ENCODE measurements at places on chromosomes 4 and X.

DNA sequence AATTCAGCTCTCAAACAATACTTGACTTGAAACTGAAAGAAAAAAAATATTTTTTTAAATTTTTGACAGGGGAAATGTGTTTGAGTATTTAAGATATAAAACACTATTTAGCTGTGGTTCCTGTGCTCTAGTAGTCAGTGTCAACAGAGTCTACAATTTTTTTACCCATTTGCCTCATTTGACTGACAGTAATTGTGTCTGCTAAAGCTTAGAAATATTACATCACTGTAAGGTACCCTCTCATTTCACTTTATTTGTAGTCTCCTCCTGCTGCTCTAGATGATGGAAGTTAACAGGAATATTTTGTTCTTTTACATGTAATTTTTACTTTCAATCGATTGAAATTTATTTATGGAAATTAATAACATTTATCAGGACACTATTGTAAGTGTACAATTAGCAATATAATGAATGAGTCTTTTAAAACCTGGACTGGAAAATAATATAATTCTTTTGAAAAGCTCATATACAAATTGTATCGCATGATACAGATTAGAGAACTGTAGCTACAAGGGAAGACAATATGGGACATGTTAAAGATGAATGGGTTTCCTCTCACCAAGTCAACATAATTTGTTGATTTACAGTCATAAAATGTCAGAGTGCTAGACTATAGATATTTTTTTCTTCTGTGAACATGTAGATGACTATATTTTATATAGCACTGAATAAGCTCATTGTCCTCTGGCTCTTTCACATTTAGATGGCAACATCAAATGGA lies 1186.5 kb upstream of the ADGRL3 start:
- H3K27me3 ChIP-seq = no peaks in the 10 kb centered on the region
- H3K4me1 ChIP-seq = no peaks in the 10 kb centered on the region
- no peak overlapping the region for H3K4me3 ChIP-seq
- H3K36me3 ChIP-seq = no peaks in the 10 kb centered on the region

DNA sequence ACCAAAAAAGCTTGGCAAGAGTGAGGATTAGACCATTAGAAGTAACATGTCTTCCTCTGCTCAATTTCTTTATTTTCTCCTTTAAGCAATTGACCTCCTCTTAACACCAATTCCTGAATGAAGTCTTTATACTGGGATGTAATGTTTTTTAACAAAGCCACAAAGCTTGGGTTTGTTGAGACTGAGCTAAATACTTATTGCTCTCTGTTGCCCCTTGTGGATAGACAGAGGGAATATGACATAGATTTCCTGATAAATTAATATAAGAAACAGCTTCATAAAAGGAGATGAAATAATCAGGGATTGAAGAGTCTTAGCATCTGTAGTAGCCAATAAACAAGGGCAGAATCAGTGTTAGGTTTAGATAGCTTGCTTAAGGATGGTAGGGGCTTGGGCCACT lies 57.6 kb downstream of the CCDC160 start:
- no peaks in the 10 kb centered on the region for H3K36me3 ChIP-seq
- no peak overlapping the region for H3K27ac ChIP-seq
- H3K4me1 ChIP-seq = no peaks in the 10 kb centered on the region
- no peak for DNase-seq
- H3K27me3 ChIP-seq = no peaks in the 10 kb centered on the region

DNA sequence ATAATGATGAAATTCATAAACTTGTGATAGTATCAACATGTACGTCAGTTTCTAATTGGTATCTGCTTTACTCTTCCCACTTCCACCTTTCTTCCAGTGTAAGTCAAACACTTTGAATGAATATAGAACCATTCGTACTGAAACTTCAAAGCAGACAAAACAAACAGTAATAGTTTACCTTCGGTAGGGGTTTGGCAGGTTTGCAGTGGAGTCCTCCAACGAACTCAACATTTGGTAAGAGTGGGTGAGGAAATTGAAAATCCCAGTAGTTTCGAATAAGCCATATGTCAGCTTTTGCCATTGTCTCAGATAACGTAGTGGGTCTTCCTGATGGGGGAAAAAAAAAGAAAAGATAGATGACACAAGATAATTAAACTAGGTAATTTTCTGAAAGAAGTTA lies 2.2 kb downstream of the UGT2B4 start:
- H3K4me3 ChIP-seq = no peak overlapping the region
- no peak for DNase-seq
- no peaks in the 10 kb centered on the region for H3K27me3 ChIP-seq
- H3K4me1 ChIP-seq = no peaks in the 10 kb centered on the region
- H3K27ac ChIP-seq = no peak overlapping the region
- H3K36me3 ChIP-seq = no peaks in the 10 kb centered on the region

DNA sequence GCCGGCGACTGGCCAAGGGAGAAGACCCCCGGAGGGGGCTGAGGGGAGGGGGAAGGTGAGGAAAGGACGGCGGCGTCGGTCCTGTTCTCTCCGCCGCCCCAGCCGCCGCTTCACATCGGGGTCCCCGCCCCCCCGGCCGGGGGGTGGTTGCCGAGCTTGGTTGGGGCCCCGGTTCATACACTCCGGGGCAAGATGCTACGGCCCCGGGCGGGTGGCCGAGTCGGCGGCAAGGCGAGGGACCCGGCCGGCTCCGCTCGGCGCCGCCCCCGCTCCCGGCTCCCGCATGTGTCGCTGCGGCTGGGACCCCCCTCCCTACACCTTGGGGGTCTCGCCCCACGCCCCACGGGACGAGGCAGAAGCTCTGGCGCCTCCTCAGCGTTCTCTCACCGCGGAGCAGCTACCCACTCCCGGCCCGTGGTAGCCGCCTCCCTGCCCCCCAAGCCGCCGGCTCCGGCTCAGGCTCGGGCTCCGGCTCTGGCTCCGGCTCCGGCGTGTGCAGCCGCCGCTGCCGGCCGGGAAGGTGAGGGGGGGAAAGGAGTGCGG lies 461 bp downstream of the FBXW7 start:
- peaks cover 45% of the 10 kb centered on the region for H3K4me1 ChIP-seq
- H3K4me3 ChIP-seq = peak overlapping the region; percentile 92
- no peaks in the 10 kb centered on the region for H3K27me3 ChIP-seq
- no peaks in the 10 kb centered on the region for H3K36me3 ChIP-seq
- DNase-seq = no peak

DNA sequence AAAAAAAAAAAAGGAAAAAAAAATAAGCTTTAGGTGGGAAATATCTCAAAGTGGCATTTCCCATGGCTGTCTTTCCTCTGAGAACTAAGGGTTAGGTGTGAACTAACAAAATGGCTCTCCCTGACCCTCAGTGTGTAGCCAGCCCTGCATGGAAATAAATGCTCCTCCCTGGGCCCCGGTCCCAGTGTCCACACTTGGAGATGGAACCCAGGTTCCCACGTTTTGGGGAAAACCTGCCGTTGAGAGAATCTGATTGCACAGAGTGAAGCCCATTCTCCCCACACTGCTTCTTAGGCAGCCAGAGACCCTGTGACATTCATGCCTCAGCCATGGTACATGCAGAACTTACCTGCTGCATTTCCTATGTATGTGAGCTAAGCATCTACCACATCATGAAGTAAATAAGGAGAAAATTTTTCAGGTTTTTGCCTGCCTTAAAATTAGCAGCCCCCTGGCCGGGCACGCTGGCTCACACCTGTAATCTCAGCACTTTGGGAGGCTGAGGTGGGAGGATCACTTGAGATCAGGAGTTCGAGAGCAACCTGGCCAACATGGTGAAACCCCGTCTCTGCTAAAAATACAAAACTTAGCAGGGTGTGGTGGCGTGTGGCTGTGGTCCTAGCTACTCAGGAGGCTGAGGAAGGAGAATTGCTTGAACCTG lies 34.5 kb downstream of the HTT-AS start:
- no peaks in the 10 kb centered on the region for H3K27me3 ChIP-seq
- no peak overlapping the region for H3K4me3 ChIP-seq
- DNase-seq = no peak
- peaks cover 5% of the 10 kb centered on the region for H3K4me1 ChIP-seq

DNA sequence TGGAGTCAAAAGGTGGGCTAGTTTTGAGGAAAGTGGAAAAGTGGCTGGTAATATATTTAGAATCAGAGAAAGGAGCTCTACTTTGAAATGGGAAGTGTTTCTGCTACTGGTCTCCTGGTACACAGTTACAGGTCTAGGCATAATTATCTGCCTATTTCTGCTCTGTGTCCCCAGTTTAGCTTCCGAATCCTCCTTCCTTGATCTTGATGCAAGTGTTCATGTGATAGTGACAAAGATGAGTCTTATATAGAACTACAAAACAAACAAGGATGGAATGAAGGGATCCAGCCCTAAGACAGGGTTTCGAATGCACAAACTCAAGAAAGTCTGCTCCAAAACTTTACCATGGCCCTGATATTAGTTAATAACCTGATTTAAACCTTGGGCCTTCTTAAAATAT lies 580.2 kb downstream of the INPP4B start:
- H3K4me3 ChIP-seq = no peak overlapping the region
- H3K36me3 ChIP-seq = no peaks in the 10 kb centered on the region
- H3K4me1 ChIP-seq = no peaks in the 10 kb centered on the region
- H3K27ac ChIP-seq = no peak overlapping the region
- DNase-seq = no peak
- no peaks in the 10 kb centered on the region for H3K27me3 ChIP-seq

DNA sequence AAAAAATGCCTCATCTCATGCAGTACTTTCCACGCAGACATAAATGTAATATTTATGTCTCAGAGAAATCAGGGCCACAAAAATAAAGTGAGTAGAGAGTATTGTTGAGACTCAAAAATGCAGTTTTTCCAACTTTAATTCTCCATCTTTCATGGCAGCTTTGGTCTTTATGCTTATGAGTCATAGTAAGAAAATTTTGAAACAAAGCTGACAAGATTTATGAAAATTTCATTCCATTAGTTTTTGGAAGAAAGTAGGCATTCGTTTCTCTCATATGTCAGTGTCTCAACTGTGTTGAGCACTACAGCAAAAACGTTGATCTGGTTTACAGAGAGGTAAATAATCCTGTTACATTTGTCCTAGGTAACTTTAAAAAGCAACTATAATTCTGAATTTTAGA lies 656.8 kb downstream of the IQCM start:
- H3K27ac ChIP-seq = no peak overlapping the region
- no peak for DNase-seq
- no peaks in the 10 kb centered on the region for H3K27me3 ChIP-seq
- H3K4me1 ChIP-seq = no peaks in the 10 kb centered on the region

- no peaks in the 10 kb centered on the region for H3K4me1 ChIP-seq
- H3K36me3 ChIP-seq = no peaks in the 10 kb centered on the region
These were observed 303.2 kb downstream of the TEX13C start for GRCh38 chrX:125622899-125623298.

- H3K27me3 ChIP-seq = no peaks in the 10 kb centered on the region
- H3K27ac ChIP-seq = no peak overlapping the region
- no peak overlapping the region for H3K4me3 ChIP-seq
- H3K4me1 ChIP-seq = no peaks in the 10 kb centered on the region
- H3K36me3 ChIP-seq = no peaks in the 10 kb centered on the region
These were observed 205.6 kb upstream of the HS3ST1 start for GRCh38 chr4:11634283-11634682.

DNA sequence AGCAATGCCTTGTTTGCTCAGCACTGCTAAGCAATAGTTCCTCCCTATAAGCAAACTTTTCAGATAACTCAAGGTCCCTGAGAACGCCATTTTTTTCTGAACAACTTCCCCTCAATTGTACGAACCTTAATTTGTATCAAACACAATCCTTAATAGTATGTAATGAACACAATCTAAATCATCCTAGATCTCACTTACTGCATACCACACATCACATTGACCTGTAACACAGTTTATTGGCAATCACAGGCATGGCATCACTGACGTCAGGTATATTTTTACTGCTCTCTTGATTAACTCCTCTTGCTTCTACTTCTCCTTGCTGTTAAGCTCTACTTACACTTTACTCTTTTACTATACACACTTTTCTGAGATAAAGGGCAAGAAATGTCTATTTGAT lies 67.0 kb downstream of the TAPT1 start:
- no peaks in the 10 kb centered on the region for H3K27me3 ChIP-seq
- DNase-seq = no peak
- H3K36me3 ChIP-seq = no peaks in the 10 kb centered on the region
- H3K4me3 ChIP-seq = no peak overlapping the region
- H3K27ac ChIP-seq = no peak overlapping the region

Data from tibial nerve (tissue), 4 donors.